GM12878 (cell line): ENCODE measurements at places on chromosomes 3 and 15. TPM values are rescaled to one million over a fixed set of nuclear protein-coding genes. Genes with fewer than 3 reads are reported as not detected.

DNA sequence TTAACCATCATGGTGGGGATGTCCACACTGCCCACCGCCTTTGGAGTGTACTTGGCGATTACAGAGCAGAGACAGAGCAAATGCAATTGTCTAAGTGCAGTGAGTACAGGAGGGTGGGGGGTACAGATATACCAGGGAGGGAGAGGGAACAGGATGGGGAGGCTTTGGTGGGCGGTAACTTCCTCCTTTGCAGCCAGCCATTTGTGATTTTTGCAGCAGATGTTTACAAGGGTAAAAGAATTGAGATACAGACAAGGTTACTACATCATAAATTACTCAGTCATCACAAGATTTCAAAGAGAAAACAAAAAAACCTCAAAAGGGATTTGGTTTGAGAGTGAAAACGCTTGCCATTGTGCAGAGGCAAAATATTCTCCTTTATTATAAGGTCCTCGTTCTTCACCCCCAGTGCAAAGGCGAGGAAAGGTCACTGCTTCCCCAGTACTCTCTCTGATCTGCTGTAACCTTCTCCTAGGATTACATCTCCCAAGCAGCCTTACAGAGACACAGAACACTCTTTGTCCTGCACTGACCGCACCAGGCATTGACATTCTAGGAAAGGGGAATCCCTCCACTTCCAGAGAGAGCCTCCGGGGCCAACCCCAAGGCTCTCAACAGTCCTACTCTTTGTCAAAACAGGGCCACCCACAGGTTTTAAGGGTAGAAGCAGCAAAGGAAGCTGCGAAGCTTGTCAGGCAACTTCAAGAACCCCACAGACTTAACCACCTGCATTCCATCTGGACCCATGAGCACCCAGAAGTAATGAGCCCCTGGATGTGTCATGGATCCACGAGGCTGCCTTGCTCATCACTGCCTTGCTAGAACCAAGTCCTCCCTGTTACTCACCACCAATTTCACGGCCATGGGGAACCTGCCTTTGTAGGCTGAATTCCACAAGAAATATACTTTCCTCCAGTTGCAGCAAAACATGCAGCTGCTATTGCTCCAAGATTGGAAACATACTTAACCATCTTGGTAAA is 117.3 kb downstream of the ADAMTS17 start:
- DNase-seq, result no peak

DNA sequence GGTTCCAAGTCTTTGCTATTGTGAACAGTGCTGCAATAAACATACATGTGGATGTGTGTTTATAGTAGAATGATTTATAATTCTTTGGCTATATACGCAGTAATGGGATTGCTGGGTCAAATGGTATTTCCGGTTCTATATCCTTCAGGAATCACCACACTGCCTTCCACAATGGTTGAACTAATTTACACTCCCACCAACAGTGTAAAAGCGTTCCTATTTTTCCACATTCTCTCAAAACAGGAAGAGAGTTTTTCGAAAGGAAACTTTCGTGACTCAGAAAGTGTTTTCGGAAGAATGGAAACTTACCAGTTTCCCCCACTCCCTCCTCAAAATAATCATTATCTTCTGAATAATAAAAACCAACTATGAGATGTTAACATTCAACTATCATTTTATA is 205.8 kb downstream of the ALCAM start:
- no peak for DNase-seq

GRCh38 chr3:146543461-146544001 is 876 bp downstream of the PLSCR1 start:
- DNase-seq, result no peak

GRCh38 chr15:85312929-85313331 is 67.5 kb upstream of the AKAP13 start:
- DNase-seq, result no peak

DNA sequence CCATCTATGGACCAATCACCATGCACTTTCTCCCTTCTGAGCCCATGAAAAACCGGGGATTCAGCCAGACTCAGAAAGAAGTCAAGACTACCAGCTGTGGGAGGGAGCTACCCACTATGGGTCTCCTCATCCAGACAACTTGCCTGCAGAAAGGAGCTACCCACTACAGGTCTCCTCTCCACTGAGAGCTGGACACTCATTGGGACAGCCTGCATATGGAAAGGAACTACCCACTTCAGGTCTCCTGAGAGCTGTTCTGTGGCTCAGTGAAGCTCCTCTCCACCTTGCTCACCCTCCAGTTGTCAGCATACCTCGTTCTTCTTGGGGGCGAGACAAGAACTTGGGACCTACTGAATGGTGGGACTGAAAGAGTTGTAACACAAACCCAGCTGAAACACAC is 22.3 kb upstream of the ZBED2 start:
- no peak for DNase-seq

IQCF5 gene
- not detected in 2 replicates for total RNA-seq
